ENCODE measurements at places on chromosomes 3 and 15. TPM values are rescaled to one million over a fixed set of nuclear protein-coding genes. Genes with fewer than 3 reads are reported as not detected.

Gene SH3GL3
- 6.0 TPM for total RNA-seq

Gene NPAP1
- total RNA-seq, result 0.51 TPM

Gene NGRN
- total RNA-seq, result 92.8 TPM

Gene BOC
- 85.3 TPM for total RNA-seq

Gene HEMK1
- total RNA-seq, result 32.8 TPM

Gene ST3GAL6
- total RNA-seq, result 11.1 TPM

Gene DMXL2
- total RNA-seq, result 44.8 TPM

- peaks cover 16% of the 10 kb centered on the region for H3K27me3 ChIP-seq
- no peak overlapping the region for H3K27ac ChIP-seq
- H3K4me3 ChIP-seq, result no peak overlapping the region
- DNase-seq, result no peak
- peaks cover 7% of the 10 kb centered on the region for H3K4me1 ChIP-seq
Observed at GRCh38 chr3:127535106-127535785, 55.3 kb downstream of the TPRA1 start.

DNA sequence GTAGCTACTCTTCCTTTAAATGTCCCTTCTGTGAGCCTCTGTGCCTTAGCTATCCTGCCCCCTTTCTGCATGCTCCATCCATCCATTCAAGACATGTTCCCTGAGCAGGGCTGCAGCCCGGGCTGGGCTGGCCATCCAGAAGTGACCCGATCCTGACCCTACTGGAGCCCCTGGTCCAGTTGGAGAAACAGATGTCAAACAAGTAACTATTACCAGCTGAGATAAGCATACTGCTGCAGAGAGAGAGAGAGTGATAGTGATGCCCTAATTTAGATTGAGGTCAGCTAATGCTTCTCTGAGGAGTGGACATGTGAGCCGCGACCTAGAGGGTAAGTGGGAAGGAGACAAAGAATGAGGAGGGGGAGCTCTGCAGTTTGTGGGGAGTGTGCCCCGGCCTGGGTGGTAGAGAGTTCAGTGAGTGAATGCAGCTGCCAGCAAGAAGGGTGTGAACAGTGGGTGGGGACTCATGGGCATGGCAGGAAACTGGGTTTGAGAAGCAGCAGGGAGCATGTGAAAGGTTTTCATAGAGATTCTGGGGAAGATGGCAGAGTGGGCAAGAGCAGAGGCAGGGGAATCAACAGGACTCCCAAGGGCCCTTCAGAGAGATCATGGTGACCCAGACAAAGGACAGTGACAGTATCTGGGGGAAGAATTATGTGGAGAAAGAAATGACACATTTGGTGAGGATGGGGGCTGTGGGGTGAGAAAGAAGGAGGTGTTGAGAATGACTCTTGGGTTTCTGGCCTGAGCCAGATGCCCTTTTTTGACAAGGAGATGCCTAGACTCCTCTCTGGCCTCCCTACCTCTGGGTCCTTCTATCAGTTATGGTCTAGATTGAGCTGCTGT, 44.9 kb downstream of the CHCHD6 start:
- peaks cover 43% of the 10 kb centered on the region for H3K4me1 ChIP-seq
- no peaks in the 10 kb centered on the region for H3K27me3 ChIP-seq
- H3K27ac ChIP-seq, result no peak overlapping the region
- no peak for DNase-seq
- no peak overlapping the region for H3K4me3 ChIP-seq

DNA sequence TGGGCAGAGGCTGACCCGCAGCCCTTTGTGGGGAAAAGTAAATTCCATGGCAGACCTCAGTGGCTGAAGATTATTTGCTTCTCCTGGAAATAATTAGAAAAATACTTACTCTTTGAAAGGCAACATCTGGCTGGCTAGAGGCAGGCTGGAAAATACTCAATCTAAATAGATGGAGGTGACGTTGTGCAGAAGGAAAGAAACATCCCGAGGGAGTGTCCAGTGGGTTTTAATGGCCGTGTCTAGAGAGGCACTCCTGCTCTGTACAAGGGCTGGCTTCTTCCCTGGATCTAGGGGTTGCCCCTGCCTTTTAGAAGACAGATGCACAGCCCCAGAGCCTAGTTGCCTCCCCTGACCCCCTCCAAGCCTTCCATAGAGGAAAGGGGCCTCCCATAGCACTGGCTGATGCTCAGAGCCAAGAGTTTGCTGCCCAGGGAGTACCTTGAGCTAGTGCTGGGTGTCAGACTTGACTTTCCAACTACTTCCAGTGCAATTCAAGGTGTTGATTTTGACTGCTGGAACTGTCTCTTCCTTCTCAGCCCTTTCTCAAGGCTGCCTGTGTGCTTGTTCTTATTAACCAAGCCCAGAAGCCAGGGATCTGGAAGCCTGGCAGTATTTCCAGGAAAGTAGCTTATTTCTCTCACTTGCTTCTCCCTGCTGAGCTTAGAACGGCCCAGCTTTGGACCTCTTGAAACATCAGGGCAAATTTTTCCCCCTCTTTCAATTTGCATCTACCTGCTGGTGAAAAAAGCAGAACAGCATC, 27.4 kb downstream of the CGNL1 start:
- peaks cover 49% of the 10 kb centered on the region for H3K4me1 ChIP-seq
- no peak for DNase-seq
- no peaks in the 10 kb centered on the region for H3K27me3 ChIP-seq
- no peak overlapping the region for H3K4me3 ChIP-seq

DNA sequence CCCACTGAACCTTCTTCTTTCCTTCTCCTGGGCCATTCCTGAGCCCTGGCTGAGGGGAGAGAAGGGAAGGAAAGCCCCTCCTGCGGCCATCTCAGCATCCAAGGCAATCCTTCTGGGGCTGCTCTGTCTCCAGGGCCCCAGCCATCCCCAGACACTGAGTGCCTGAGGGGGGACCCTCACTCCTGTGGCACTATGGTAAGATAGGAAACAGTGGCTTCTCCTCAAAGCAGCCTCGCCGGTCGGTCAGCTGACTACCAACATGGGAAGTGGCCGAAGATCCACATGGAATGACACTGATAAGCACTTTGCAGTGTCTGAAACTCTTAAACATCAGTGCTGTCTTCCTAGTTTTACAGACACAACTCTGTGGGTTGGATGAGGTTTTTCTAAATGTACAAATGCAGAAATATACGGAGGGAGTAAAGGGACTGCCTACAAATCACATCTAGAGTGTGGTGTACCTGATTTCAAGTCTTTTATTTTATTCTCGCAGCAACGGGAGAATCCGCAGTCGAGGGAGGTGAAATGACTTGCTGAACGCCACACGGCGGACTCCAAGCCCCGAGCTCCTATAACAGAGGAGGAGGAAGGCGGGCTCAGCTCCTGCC, 973 bp upstream of the ITPKA start:
- no peak overlapping the region for H3K27ac ChIP-seq
- DNase-seq, result no peak
- H3K4me1 ChIP-seq, result peaks cover 10% of the 10 kb centered on the region
- no peaks in the 10 kb centered on the region for H3K36me3 ChIP-seq

- H3K4me3 ChIP-seq, result no peak overlapping the region
- no peaks in the 10 kb centered on the region for H3K27me3 ChIP-seq
- no peak for DNase-seq
Observed at GRCh38 chr3:78917536-78917935, 850.3 kb downstream of the ROBO1 start.

DNA sequence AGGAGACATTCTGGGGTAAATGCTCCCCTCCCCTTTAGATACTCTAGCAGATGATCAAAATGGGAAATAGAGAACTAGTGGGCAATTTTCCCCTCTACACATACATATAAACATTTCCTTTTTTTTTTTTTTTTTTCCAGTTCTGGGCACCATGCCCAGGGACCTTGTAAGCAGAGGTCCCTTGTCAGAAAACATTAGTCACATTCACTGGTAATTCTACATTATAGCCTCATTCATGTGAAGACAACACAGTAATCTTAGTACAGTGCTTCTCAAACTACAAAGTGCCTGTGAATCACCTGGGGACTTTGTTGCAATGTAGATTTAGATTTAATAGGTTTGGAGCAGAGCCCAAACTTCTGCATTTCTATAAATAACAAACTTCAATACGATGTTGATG, 60.1 kb upstream of the ACTC1 start:
- no peaks in the 10 kb centered on the region for H3K27me3 ChIP-seq
- peaks cover 14% of the 10 kb centered on the region for H3K4me1 ChIP-seq
- peaks cover 30% of the 10 kb centered on the region for H3K36me3 ChIP-seq
- DNase-seq, result no peak

- no peaks in the 10 kb centered on the region for H3K36me3 ChIP-seq
- H3K4me3 ChIP-seq, result no peak overlapping the region
- no peak for DNase-seq
- H3K27me3 ChIP-seq, result no peaks in the 10 kb centered on the region
- H3K4me1 ChIP-seq, result no peaks in the 10 kb centered on the region
- no peak overlapping the region for H3K27ac ChIP-seq
Observed at GRCh38 chr3:85535517-85535916, 576.7 kb downstream of the CADM2 start.

GRCh38 chr15:90349821-90350220, 2.3 kb upstream of the ZNF774 start:
- H3K4me3 ChIP-seq, result no peak overlapping the region
- no peaks in the 10 kb centered on the region for H3K36me3 ChIP-seq
- H3K27ac ChIP-seq, result no peak overlapping the region
- DNase-seq, result no peak
- peaks cover 39% of the 10 kb centered on the region for H3K4me1 ChIP-seq

DNA sequence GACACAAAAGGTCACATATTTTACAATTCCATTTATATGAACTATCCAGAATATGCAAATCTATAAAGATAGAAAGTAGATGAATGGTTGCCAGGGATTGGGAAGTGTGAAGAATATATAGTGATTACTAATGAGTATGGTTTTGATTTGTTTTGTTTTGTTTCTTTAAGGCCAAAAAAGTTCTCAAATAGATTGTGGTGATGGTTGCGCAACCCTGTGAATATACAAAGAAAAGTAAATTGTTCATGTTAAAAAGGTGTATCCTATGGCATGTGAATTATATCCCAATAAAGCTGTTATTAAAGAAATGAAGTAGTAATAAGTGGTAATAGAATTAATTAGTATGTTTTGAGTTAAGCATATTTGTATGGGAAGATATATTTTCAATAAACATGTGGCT, 431.8 kb upstream of the CNTN4 start:
- no peak for DNase-seq
- no peaks in the 10 kb centered on the region for H3K36me3 ChIP-seq
- H3K27me3 ChIP-seq, result no peaks in the 10 kb centered on the region
- H3K4me3 ChIP-seq, result no peak overlapping the region

DNA sequence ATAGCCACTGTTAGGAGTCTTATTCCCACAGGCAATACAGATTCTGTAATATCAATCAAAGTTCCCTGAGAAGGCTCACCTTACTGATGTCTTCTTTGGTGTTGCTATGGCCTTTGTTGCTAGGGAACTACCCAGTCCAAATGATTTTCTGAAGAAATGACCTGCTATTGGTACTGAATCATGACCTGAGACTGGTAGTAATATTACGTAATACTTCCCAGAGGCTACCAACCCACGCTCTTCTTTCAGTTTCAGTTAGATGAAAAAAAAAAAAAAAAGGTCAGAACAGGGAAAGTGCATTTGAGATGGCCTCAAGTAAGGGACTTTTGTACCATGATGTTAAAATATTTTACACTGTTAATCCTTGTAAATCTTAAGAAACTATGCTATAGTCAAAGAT, 1092.5 kb upstream of the EPHA6 start:
- no peaks in the 10 kb centered on the region for H3K27me3 ChIP-seq
- no peaks in the 10 kb centered on the region for H3K36me3 ChIP-seq
- peaks cover 32% of the 10 kb centered on the region for H3K4me1 ChIP-seq
- H3K27ac ChIP-seq, result peak overlapping the region; percentile 4
- no peak overlapping the region for H3K4me3 ChIP-seq

- peak overlapping the region; percentile 28 for H3K4me3 ChIP-seq
- DNase-seq, result no peak
- H3K36me3 ChIP-seq, result peaks cover 4% of the 10 kb centered on the region
- peak overlapping the region; percentile 57 for H3K27ac ChIP-seq
- peaks cover 34% of the 10 kb centered on the region for H3K4me1 ChIP-seq
- no peaks in the 10 kb centered on the region for H3K27me3 ChIP-seq
Observed at GRCh38 chr3:136749091-136749490, 3.1 kb downstream of the STAG1 start.

DNA sequence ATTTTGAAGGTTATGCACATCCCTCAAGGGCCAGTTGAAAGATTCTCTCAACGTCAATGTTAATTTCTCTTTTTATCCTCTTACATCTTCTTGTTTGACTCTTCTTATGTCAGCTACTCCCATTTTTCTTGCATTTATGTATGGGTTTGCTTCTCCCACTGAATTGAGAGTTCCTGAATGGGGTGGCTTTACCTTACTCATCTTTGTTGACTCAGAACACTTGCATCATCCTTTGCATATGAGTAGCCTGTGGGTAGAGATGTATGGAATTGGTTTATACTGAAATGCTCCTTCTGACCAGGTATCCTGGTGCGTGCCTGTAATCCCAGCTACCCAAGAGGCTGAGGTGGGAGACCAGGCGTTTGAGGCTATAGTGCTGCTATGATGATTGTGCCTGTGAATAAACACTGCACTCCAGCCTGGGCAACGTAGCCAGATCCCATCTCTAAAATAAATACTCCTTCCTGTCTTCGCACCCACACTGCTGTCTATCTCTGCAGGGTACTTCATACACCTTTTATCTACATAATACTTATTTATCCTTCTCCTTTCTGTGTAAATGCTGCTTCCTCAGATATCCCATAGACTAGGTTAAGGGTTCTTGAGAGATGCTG, 123.6 kb upstream of the DPH6 start:
- H3K4me1 ChIP-seq, result peaks cover 31% of the 10 kb centered on the region
- no peaks in the 10 kb centered on the region for H3K36me3 ChIP-seq
- H3K27ac ChIP-seq, result peak overlapping the region; percentile 57

DNA sequence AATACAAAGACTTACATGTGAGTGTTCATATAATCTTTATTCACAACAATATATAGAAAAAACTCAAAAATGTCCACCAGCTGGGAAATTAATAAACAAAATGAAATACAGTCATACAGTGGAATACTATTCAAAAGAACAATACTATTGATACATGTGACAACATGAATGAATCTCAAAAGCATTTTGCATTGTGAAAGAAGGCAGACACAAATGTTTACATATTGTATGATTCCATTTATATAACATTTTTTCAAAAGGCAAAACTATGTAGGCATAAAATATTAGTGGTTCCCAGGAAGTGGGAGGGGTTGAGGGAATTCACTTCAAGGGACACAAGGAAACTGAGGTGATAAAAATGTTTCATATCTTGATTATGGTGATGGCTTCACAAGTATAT, 303.2 kb downstream of the CTNNB1 start:
- no peaks in the 10 kb centered on the region for H3K36me3 ChIP-seq
- H3K27me3 ChIP-seq, result no peaks in the 10 kb centered on the region
- H3K27ac ChIP-seq, result no peak overlapping the region
- no peaks in the 10 kb centered on the region for H3K4me1 ChIP-seq
- no peak for DNase-seq
- H3K4me3 ChIP-seq, result no peak overlapping the region

GRCh38 chr3:3355442-3355841, 176.0 kb upstream of the CRBN start:
- peaks cover 22% of the 10 kb centered on the region for H3K4me1 ChIP-seq
- no peak overlapping the region for H3K27ac ChIP-seq
- no peak overlapping the region for H3K4me3 ChIP-seq
- DNase-seq, result no peak

GRCh38 chr15:20340931-20341661, 200.5 kb downstream of the GOLGA6L6 start:
- peak; percentile 85 for DNase-seq
- peaks cover 6% of the 10 kb centered on the region for H3K36me3 ChIP-seq
- no peaks in the 10 kb centered on the region for H3K4me1 ChIP-seq
- H3K27ac ChIP-seq, result no peak overlapping the region
- H3K27me3 ChIP-seq, result no peaks in the 10 kb centered on the region
